Activated CD8-positive, alpha-beta memory T cell treated with anti-CD3 and anti-CD28 coated beads, Interleukin-2, amount 10 ng/mL, durations not matched to agents 7 days and 5 days (primary cell): ENCODE measurements at places on chromosomes 6 and 20. TPM values are rescaled to one million over a fixed set of nuclear protein-coding genes. Genes with fewer than 3 reads are reported as not detected.

Gene ADAT2
- 24.3 TPM for total RNA-seq

GRCh38 chr6:119129148-119129967, 50.9 kb upstream of the FAM184A start:
- H3K36me3 ChIP-seq = no peaks in the 10 kb centered on the region
- no peak overlapping the region for H3K27ac ChIP-seq
- DNase-seq = no peak
- peaks cover 8% of the 10 kb centered on the region for H3K4me1 ChIP-seq

DNA sequence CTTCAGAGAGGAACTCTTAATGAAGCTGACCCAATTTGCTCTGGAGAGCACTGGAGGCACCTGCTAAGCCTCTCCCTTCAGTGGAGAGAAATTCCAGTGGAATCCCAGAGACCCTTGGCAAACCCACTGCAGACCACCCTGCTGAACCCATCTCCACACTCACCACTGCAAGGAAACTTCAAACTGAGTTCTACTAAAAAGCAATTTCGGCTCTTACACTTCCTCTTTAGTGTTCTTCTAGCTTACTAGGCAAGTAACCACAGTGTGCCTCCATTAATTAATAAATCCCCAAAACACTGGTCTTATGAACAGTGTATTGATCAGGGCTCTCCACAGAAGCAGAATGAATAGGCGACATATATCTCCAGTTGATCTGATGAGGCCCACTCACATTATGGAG, 43.0 kb upstream of the HLA-E start:
- no peaks in the 10 kb centered on the region for H3K36me3 ChIP-seq
- H3K27ac ChIP-seq = no peak overlapping the region
- H3K27me3 ChIP-seq = peaks cover 91% of the 10 kb centered on the region
- no peak for DNase-seq

Gene PSMB1
- 160 TPM for total RNA-seq

Gene MTFR2
- total RNA-seq = 35.8 TPM

GRCh38 chr6:156977527-156978291, 200.5 kb downstream of the ARID1B start:
- DNase-seq = no peak
- peaks cover 52% of the 10 kb centered on the region for H3K4me1 ChIP-seq
- H3K36me3 ChIP-seq = peaks cover 2% of the 10 kb centered on the region
- no peak overlapping the region for H3K27ac ChIP-seq
